ENCODE measurements at places on chromosomes 5 and 9. TPM values are rescaled to one million over a fixed set of nuclear protein-coding genes. Genes with fewer than 3 reads are reported as not detected.

Gene HTR4
- total RNA-seq: not detected

Gene NSG2
- total RNA-seq: not detected

Gene CARTPT
- not detected for total RNA-seq

Gene FAM219A
- 15.0 TPM for total RNA-seq

Gene C5orf52
- total RNA-seq: not detected

Gene UBAP1
- 31.2 TPM for total RNA-seq

Gene AUH
- total RNA-seq: 30.6 TPM

Gene PCDHA4
- not detected for total RNA-seq

Gene LCN9
- not detected for total RNA-seq

Gene SURF6
- 17.9 TPM for total RNA-seq

Gene SLC46A2
- total RNA-seq: not detected

Gene LRRTM2
- total RNA-seq: 0.02 TPM

Gene ENHO
- not detected for total RNA-seq

Gene INSL4
- total RNA-seq: not detected

Gene BARHL1
- total RNA-seq: not detected

Gene CFAP157
- not detected for total RNA-seq

Gene CDX1
- total RNA-seq: not detected

Gene IFNE
- total RNA-seq: not detected

Gene SHISAL2B
- not detected for total RNA-seq

Gene SLC36A2
- not detected for total RNA-seq

Gene TIMD4
- 1.1 TPM for total RNA-seq

Gene SLC30A5
- 42.9 TPM for total RNA-seq

Gene ZNF883
- total RNA-seq: 0.11 TPM

Gene BSPRY
- 7.4 TPM for total RNA-seq

Gene TMEM215
- not detected for total RNA-seq

Gene C9orf152
- 0.07 TPM for total RNA-seq

Gene PLCXD3
- total RNA-seq: not detected

All from T-helper 2 cell treated with Interferon-gamma antibody and Interleukin-4, amounts not matched to agents 100 ng/mL and 5 ng/mL, for 36 hours (primary cell).